ENCODE measurements at places on chromosomes 6 and 20. TPM values are rescaled to one million over a fixed set of nuclear protein-coding genes. Genes with fewer than 3 reads are reported as not detected.

Gene MED23
- 46.3 TPM for total RNA-seq

- no peak for DNase-seq
Observed at GRCh38 chr20:42336576-42336975, 718.4 kb upstream of the CHD6 start.

Gene PDE7B
- total RNA-seq: 3.2 TPM

DNA sequence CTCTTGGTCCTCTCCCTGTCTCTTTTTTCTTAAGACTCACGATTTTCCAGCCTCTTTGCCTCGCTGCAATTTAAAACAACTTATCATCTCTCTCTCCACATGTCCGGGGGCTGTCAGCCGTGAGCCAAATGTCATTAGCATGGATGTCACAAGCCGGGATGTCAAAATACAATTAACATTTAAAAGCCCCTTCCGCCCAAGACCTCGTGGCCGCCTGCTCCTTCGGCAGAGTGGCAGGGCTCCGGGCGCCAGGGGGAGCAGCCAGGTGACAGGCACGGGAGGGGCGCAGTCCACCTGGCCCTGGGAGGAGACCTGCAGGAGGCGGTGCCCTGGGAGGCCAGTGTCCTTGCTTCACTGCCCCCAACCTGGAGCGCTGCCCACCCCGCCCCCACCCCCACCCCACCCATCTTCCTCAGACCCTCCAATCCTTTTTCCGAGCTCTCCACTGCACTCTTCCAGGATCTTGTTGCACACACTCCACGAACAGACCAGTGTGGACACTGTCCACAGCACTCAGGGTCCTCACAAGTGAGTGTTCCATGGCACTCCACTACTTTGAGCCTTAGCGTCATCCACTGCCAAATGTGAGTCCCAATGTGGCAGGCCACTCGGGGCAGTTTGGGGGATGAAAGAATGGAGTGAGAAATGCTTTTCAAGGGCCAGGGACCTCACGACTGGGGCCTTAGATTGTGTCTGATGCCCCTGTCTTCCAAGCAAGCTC lies 5.6 kb upstream of the GRM4 start:
- DNase-seq: no peak

DNA sequence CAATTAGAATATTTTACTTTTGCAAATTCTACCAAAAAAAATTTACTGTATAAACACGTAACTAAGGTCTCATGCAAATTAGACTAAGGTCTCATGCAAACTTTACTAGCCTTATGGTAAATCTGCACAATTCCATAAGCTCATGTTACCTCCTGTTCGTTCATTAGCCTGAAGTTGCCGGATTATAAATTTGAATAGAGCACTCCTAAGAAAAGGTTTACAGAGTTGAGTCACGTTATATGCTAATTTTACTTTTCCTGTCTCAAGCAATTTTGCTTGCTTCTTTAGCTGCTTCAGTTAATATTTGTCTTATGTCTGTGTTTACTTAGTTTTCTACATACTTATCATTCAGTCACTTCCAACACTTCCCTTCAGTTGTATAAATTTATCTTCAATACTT lies 1434.0 kb upstream of the EYS start:
- DNase-seq: no peak

GRCh38 chr6:34115403-34115795 lies 30.5 kb downstream of the GRM4 start:
- no peak for DNase-seq

DNA sequence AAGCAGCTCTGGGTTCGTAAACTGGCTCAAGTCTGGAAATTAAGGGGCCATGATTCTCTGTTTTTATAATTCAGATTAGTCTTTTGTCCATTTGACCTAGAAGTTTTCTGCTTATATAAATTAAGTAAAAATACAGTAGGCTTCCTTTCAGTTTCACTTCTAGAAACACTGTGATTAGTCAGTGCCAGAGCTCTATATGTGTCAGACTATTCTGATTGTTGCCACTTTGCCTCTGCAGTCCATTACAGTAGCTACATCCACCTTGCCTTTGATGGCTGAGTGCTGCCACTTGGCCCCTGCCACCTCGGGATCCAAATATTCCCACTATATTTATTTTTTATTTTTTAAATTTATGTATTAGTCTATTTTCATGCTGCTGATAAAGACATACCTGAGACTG lies 7.9 kb downstream of the ZC2HC1B start:
- DNase-seq: peak; percentile 13

GRCh38 chr20:2137552-2138201 lies 36.0 kb downstream of the STK35 start:
- no peak for DNase-seq

DNA sequence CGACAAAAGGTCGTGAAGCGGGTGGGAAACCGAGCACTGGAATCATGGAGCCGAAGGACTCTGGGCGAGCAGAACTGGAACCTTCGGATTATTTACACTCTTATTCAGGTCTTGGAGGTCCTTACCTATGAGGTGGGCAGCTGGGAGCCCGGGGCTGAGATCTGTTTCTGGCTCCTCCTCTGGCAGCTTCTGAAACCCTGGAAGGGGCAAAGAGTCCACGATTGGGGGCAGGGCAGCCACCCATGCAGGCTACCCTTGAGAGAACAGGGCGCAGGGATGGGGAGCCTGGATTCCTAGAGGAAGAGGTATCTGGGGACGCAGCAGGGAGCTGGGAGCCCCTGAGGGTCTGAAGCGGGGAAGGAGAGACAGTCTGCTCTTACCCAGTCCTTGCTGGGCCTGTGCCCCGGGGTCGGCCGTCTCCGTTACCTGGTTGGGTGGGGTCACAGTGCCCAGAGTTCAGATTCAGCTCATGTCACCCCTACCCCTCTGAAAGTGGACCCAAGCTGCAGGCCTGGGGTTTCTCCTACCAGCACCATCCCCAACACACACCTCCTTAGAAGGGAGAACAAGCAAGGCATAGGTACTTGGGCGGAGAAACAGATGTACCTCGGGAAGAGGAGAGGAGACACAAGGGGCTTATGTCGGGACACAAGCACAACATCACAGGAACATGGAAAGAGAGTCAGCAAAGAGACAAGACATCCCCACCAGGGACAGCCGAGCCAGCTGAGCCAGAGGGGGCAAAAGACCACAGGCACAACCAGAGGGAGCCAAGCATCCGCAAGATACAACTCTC lies 592 bp downstream of the LTB start:
- no peak for DNase-seq

DNA sequence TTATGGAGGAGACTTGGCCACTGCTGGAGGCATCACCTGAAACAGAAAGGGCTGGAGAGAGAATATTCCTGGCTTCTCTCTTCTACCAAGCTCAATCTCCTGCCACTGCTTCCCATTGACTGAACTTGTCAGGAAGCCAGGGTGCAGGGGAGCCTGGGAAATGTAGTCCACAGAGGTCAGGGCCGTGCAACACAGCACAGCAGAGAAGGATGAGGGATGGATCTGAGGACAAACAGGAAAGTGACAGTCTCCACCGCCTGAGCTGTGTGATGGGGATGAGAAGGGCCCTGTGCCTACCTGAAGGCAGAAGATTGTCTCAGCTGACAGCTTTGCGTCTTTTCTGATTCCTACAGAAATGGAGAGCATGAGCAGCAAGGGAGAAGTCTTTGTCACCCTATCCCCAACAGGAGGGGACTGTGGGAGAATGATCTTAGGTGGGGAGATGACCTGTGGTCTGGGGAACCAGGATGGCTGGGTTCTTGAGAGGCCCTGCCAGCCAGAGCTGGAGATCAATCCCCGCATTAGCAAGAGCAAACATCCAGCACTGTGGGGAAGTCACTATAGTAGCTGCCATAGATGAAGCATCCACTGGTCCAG lies 114.2 kb downstream of the SNX5 start:
- DNase-seq: peak; percentile 19

DNA sequence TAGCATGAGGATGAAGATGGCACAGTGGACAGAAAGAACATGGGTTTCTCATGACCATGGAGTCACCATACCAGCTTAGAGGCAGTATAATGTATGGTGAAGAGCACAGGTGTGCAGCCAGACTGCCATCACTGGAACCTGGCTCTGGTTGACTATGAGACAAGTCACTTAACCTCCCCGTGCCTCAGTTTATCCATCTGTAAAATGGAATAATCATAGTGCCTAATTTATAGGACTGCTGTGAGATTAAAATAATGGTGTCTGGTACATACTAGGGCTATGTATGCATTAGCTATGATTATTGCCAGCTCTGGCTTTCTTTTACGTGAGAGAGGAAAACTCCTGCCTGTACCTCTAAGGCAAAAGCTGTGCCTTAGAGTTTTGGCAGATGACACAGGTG lies 19.4 kb downstream of the SLC35B3 start:
- no peak for DNase-seq

DNA sequence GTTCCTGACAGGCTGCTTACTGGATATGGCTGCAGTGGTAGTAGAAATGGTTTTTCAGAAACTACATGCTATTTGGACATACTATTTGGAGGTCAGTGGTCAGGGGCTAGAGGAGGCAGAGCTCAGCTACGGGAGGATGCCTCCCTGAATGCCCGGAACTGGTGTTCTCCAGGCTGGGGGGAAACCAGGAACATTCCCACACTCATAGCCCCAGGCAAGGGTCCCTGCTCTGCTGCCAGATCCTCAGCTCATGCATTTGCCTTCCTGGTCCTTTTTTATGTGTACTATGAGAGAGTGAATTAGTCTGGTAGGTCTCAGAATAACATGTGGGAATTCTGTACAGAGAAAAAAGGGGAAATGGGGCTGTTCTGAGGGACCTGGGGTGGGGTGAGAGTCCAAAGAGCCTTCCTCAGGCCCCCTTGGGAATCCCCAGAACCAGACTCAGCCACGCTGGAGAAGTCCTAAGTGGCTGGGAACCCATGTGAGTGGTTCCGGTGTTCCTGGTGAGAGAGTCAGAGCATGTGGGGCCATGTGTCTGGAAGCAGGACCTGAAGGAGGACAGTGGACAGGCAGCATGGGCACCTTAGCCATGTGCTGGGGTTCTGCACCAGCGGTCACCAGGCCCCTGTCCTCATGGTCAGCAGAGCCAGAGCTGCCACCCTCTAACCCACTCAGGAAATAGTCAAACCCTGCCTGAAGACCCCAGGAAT lies 58.0 kb upstream of the MYL9 start:
- DNase-seq: no peak

GRCh38 chr6:38982470-38982869 lies 66.1 kb upstream of the GLP1R start:
- peak; percentile 4 for DNase-seq

Gene APOM
- total RNA-seq: 0.80 TPM

Gene SLC17A4
- total RNA-seq: not detected

Gene SH3BGRL2
- 10.7 TPM for total RNA-seq

DNA sequence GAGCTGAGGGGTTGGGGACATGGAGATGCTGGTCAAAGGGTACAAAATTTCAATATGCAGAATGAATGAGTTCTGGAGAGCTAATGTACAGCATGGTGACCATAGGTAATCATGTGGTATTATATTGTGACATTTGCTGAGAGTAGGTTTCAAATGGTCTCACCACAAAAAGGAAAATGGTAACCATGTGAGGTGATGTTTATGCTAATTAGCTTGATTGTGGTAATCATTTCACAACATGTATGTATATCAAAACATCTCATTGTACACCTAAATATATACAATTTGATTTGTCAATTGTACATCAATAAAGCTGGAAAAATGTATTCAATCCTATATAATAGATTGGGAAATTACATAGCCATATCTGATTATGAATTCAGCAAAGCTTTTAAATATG lies 29.5 kb upstream of the TMEM14A start:
- DNase-seq: no peak

GRCh38 chr6:97114645-97115044 lies 168.4 kb downstream of the MMS22L start:
- DNase-seq: no peak

GRCh38 chr6:42778122-42778521 lies 3.7 kb upstream of the BICRAL start:
- no peak for DNase-seq

GRCh38 chr6:97732045-97732444 lies 449.0 kb upstream of the MMS22L start:
- DNase-seq: no peak

Gene C20orf144
- not detected for total RNA-seq

Gene NCOA7
- 59.0 TPM for total RNA-seq

Gene SRMS
- not detected for total RNA-seq

Gene FAM217A
- total RNA-seq: not detected

DNA sequence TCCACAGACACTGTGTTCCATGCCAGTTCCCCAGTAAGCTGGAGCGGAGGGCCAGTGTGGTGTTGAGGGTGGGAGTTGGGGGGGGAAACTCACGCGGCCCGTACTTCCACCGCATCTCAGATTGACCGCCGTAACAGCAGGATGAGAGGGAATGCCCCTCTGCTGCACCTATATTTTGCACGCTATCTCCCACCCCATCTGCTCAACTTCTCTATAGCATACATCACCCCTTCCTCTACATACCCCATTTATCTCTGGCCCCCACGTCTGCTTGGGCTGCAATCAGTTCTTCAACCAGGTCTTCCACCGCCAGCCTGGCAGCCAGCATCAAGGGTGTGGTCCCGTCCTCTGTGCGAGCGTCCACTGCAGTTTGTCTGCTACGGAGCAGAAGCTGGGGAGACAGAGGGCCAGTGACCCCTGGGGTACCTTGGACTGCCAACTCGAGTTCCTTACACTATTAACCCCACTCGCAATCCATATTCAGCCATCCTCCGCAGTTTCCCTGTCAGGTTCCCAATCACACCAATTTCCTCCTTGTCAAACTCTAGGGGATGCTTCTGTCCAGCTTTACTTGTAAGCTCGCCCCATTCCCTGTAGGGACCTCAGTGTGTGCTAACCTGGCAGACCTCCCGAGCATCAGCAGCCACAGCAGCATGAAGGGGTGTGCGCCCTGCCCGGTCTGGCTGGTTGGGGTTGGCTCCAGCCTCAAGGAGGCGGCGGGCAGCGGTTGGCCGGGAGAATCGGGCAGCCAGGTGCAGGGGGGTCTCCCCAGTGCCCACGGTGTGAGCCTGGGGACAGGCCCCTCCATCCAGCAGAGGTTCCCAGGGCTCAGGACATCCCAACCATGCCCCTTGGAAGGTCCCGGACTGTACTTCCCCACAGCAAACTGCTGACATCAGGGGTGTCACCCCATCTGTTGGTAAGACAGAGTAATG lies 4.5 kb upstream of the GPSM3 start:
- DNase-seq: no peak

- DNase-seq: no peak
Observed at GRCh38 chr6:3455569-3456394, 1.1 kb downstream of the SLC22A23 start.

DNA sequence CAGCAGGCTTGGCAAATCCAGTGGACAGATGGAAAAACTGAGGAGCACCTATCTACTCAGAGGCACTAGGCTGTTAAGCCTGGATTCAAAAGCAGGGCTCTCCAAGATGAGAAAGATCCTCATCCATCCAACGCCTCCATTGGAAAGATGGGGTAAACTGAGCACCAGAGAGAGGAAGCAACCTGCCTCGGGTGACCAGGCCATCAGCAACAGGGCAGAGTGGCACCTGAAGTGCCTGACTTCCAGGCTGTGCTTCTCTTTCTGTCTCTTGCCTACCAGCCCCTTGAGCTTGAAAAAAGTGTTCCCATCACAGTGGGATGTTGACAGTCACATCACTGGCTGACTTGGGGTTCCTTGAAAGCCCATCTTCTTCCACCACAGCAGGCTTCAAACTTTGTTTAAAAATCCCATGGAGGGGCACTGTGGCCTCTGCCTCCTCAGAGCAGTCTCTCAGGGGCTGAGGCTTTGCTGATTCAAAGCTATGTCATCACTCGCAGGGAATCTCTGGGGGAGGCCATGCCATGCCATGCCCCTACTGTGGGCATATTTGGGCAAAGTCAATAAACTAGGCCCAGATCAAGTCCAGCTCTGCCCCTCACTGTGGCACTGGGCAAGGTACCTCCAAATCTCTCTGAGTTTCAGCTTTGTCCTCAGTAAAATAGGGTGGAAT lies 44.8 kb upstream of the TGM2 start:
- DNase-seq: no peak

GRCh38 chr6:14450133-14450504 lies 332.5 kb downstream of the CD83 start:
- no peak for DNase-seq

- DNase-seq: peak; percentile 82
Observed at GRCh38 chr20:10927936-10928840, 254.4 kb upstream of the JAG1 start.
